ENCODE measurements at places on chromosomes 7 and 10.
A peak's percentile ranks its signal among the peaks of the same experiment; 100 is the strongest.

DNA sequence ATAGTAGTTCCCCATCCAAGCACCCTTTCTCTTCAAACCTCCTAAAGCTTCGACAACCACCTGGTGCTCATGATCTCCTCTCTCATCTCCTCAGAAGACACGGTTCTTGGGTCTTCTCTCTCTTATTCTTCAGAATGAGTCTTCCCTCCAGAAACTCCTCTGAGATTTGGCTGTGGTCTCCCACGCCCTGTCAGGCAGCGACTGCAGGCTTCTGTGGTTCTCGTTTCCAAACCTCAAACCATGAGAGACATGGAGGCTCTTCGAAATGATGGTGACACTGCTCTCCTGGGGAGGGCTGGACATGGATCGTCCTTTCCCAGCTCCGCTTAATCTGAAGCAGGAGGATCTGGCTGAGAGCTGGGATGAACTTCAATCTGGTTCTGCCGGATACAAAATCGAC is 78.6 kb upstream of the PITRM1 start:
- no peak for DNase-seq

- no peak for DNase-seq
These were observed 146.2 kb upstream of the ASAH2 start for GRCh38 chr10:50397312-50398140.

GRCh38 chr10:98980353-98980752 is 255.3 kb downstream of the HPSE2 start:
- DNase-seq = no peak

- no peak for DNase-seq
These were observed 250.4 kb upstream of the TCERG1L start for GRCh38 chr10:131561897-131562296.

- DNase-seq = no peak
These were observed 229.2 kb downstream of the GPAM start for GRCh38 chr10:111954386-111954785.

GRCh38 chr10:43078175-43078985 is 1.5 kb downstream of the RET start:
- DNase-seq = no peak

GRCh38 chr10:35336084-35336831 is at the start of gene CCNY:
TSS of gene CCNY (plus strand) at chr10:35336509. CDS start at chr10:35337054, 545 bp downstream.
- DNase-seq = peak; percentile 75

DNA sequence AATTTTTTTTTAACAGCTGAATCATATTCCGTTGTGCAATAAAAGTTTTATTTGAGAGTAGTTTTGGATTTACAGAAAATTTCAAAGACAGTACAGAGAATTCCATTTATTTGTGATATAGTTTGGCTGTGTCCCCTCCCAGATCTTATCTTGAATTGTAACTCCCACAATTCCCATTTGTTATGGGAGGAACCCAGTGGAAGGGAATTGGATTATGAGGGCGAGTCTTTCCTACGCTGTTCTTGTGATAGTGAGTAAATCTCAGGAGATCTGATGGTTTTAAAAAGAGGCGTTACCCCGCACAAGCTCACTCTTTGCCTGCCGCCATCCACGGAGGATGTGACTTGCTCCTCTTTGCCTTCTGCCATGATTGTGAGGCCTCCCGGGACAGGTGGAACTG is 228.0 kb upstream of the MAGI2 start:
- no peak for DNase-seq

DNA sequence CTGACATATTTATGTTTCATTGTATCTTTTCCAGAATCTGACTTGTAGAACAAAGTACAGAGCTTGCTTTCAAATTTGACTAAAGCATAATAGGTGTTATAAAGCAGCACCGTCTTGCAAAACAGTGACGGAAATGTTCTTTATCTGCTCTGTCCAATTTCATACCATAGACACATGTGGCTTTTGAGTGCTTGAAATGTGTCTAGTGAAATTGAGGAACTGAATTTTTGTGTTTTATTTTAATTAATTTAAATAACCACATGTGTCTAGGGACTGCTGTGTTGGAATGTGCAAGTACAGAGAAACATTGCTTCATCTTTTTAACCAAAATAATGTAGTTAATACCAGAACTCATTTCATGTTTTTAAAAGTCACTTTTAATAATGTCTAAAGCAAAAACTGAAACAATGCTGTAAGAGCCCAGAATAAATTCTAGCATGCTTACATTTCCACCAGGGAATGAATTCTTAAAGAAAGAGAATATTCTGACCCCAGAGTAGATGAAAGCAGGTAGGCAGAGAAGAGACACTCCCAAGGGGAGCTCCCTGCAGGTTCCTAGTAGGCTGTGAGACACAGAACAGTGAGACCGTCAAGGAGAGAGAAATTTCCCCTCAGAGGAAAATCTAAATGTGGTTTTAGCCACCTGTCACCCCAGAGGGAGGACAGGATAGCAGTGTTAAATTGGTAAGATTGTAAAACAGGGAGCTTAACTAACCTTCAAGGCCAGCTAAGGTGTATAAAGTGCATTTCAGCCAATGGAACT is 175.3 kb upstream of the KMT2E start:
- no peak for DNase-seq

DNA sequence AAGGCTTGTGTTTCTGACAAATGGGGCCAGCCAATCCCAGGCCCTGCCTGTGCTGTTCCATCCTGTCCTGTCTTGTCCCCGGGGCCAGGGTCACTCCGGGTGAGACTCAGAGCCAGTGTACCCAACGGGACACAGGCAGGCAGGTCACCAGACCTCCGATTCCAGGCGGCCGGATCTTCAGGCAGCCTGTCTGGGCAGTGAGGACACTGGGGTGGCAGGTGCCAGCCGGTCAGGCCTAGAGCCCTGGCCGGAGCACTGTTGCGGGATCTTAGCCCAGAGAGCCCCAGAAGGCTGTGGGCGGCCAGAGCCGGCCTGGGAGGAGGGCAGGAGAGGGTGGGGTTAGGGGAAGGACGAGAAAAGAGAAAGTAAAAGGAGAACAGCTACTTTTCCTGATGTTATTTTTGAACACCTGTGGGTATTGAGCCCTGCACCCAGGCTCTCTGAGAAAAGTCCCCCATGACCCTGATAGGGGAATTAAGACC is 134.3 kb upstream of the TNRC18 start:
- peak; percentile 42 for DNase-seq
